ENCODE measurements at places on chromosomes 2 and 18.

- DNase-seq, result no peak
These were observed 188.0 kb upstream of the NT5C1B start for GRCh38 chr2:18777250-18777812.

DNA sequence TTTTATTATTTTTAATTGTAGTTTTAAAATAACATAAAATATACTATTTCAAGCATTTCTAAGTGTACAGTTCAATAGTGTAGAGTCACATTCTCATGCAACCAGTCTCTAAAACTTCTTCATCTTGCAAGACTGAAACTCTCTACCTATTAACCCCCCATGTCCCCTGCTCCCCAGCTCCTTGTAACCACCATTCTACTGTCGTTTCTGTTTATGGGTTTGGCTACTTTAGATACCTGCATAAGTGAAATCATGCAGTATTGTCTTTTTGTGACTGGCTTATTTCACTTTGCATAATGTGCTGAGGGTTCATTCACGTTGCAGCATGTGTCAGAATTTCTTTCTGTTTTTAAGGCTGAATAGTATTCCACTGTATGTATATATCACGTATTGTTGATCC is 139.4 kb downstream of the SMAD7 start:
- no peak for DNase-seq

DNA sequence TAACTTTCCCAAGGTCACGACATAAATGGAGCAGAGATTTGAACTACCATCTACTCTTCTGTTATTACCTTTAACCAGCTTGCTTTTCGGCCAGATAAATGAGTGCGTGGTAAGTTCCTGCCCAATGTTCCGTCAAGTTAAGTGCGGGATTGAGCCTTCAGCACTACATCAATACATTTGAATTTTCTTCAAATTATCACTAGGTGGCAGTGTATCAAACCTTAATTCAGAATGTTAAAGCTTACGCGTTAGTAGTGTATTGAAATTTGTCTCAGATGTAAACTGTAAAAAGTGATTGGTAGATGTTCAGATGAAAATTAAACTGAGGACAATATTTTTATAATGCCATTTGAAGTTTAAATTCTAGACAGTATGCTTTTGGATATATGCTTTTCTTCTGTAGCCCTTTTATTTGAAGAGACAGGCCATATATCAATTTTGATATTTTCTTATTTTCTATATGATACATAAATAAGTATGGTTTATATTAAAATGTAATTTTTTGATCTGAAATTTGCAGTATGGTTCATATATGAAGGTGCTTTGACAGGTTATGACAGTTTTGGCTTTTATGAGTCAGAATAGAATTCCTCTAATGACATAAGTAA is 681.3 kb downstream of the ADCYAP1 start:
- DNase-seq, result no peak

- DNase-seq, result no peak
These were observed 408.2 kb downstream of the ZNF804A start for GRCh38 chr2:185006481-185006880.

DNA sequence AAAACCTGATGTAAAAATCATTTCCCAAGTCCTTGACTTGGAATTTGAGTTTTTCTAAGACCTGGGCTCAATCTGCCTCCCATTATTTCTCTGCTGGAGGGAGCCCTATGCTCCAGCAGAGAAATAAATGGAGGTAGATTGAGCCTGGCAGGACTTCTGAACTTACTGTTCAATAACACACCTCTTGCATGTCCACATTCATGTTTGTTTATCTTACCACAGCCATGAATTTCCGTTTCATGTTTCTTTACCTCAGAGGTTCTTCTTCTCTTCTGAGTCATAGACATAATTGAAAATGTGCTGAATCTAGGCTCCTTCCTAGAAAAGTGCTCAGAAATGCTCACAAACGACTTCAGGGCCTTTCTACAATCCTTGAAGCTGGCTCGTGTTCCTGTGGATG is 170.8 kb downstream of the PMAIP1 start:
- DNase-seq, result no peak

GRCh38 chr2:205805136-205805535 is 122.8 kb downstream of the NRP2 start:
- DNase-seq, result no peak

DNA sequence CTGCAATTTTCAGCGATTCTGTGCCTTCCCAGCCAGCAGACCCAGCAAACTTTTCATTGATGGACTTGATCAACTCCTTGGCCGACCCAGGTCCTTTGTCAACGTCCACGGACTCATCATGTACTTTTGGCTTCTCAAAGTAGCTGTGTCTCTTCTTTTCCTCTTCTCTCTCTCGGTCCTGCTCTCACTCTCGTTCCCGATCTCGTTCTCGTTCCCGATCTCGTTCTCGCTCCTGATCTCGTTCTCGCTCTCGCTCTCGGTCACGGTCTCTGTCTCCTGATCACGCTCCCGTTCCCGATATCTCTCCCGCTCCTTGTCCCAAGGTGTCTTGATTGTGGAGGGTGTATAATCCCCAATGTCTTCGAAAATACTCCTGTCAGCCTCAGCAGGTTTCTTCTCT is 219.5 kb upstream of the FANCL start:
- DNase-seq, result no peak

DNA sequence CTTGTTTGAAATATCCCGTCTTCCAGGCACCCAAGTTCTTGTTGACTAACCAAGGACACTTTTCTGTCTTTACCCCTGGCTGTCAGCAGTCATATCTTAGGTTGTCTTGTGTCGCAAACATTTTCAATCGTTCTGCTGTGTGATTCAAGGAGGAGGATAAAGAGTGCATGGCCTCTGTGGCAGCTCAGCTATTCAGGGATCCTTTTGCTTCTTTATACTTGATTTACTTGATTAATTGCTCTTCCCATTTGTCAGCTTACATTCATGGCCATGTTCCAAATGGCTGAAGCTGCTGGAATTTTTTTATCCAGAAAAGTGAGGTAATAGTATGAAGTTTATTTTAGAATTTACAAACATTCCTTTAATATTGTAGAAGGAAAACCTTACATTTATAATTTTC is 97.3 kb upstream of the FZD5 start:
- DNase-seq, result no peak

GRCh38 chr2:12097859-12098258 is 351.4 kb downstream of the LPIN1 start:
- DNase-seq, result no peak

DNA sequence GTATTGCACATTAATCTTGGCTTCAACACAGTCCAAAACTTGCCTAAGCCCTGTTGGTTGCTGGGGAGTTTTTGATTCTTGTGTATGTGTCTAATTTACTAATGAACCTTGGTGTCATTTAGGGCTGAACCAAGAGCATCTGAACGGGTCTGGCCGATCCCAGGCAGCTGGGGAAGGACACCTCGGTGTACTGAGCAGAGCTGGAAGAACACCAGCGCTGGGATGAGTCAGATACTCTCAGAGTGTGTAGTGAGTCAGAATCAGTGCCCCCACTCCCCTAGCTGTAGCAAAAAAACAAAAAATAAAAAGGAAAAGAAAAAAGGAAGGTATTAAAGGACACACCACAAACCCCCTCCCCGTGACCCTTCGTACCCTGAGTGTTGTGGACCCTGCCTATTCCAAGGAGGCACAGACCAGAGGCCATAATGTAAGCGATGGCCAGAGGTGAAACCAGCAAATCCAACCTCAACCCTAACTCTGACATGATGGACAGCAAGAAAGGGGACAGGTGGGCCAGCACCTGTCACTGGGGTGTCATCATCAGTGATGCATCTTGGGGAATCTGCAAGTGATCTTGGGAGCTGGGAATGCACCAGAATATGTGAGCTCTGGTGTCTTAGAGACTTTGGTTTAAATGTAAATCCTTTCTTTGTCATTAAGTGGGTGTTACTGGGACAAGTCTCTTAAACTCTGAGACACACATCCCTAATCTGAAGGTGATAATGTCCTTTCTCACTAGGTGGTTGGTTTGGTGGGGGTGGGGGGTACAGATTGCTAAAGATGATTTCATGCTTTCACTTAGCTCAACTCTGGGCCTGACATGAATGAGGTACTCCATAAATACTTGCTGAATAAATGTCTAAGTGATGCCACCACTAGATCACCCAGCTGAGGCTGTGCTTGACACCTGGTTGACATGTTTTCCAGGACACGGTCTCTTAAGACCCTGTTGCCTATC is 34.2 kb upstream of the NCOA1 start:
- DNase-seq, result no peak

DNA sequence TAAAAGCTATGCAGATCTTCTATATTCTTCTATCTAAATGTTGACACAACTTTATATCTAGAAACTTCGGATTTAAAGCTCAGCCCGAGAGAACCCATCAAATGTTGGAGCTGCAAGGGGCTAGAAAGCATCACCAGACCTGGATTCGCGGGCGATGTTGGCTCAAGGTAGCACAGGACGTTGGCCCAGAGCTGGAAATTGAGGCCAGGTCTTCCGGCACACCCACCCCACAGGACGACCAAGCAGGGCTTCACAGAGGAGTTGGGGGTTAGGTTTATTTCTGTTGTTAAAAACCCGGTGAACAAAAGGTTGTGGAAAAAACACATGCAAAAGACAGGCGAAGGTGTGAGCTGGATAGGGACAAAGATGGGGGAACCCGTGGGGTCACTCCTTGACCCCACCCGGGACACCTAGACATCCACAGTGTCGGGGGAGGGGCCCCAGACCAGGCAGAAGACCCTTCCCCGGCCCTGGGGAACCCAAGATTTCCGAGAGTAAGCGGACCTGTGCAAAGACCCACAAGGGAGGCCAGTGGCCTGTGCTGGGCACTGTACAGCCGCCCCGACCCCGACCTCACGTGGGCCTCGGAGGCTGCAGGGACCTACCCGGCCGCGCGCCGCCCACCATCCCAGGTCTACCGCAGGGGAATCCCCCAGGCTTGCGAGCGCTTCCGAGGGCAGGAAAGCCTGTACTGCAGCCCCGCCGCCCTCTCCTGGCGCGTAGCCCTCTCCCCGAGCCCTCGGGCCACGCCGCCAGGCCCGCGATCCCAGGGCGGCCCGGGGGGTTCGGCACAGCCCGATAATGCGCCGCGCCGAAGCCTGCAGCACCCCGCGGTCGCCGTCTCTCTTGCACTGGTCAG is 1.8 kb upstream of the AGBL5 start:
- peak; percentile 36 for DNase-seq

DNA sequence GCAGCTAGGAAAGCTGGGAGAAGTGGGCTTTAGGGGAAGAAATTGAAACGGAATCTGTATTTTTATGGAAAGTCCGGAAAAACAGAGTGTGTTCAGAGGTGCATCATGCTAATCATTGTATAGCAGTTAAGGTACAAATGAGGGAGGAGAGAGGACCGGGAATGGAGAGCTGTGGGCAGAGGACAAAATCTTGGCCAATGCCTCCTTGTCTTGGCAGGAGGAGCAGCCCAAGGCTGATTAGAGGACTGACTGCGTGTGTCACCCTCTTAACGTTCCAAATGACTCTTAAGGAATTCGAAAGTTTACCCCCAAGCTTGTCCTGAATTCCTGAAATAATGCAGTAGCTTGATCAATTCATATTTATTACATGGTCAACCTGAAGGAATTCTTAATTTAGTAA is 81.0 kb downstream of the ZNF236 start:
- no peak for DNase-seq
